Fibroblast of lung (primary cell): ENCODE measurements at places on chromosomes 2 and 18. TPM values are rescaled to one million over a fixed set of nuclear protein-coding genes. Genes with fewer than 3 reads are reported as not detected.

CCDC141 gene
- total RNA-seq = under 0.01 and 0.17 TPM in 2 replicates

- no peak for DNase-seq
Observed at GRCh38 chr2:25380586-25381375, 39.1 kb upstream of the DNMT3A start.

GRCh38 chr2:21915201-21915600, 791.4 kb downstream of the TDRD15 start:
- no peak for DNase-seq

DNA sequence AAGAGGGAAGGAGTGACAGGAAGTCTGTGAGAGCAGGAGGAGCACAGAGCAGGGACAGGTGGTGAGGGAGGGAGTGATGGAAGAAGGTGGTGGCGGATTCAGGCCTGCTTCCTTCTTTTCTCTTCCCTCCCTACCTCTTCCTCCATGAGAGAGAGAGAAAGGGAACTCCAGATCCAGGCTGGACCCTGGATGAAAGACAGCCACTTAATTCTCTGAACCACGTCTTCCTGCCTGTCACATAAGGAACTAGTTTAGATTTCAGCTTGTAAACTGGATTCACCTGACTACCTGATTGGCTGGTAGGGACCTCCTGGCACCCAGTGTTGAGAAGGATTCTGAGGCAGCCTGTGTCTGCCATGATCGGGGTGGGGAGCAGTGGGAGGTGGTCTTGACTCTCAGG, 48.9 kb downstream of the PAX8 start:
- DNase-seq = no peak

- no peak for DNase-seq
Observed at GRCh38 chr2:37849911-37850310, 75.2 kb upstream of the RMDN2 start.
